Nephron progenitor cell (in vitro differentiated cells): ENCODE measurements at places on chromosomes 5 and 9.
A peak's percentile ranks its signal among the peaks of the same experiment; 100 is the strongest.

GRCh38 chr5:122561209-122561608 lies 213.7 kb upstream of the SNX2 start:
- DNase-seq, result no peak

DNA sequence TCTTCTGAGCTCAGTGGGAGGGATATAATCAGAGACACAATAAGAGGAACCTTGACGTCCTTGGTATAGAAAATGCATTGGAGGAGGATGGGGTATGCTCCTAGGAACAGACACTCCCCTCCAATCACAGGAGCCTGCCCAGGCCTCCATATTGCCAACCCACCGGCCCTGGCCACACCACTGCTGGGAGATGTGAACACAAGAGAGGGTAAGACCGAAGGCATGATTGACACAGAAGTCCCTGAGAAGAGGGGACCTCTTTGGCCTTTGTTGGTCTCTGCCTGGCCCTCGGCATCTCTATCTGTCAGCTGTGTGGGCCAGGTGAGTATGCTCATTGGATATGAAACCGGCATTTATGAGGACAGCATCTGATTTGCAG lies 62.0 kb downstream of the CRB2 start:
- DNase-seq, result no peak

DNA sequence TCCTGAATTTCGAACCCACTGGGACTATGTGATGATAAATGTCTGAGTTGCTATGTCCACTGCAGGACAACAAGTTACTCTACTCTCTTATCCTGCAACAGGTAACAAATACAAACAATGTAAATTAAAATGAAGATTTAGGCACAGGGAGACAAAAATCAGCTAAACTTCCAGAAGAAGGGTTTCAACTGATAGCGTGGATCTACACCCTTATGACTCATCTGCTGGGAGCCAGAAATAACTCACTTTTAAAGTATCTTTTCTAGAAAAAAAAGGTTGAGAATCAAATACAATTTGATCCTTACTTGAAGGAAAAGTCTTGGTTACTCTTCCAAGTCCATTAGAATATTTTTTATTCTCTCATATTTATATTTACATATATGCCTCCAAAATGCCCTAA lies 21.4 kb downstream of the PJA2 start:
- DNase-seq, result no peak

DNA sequence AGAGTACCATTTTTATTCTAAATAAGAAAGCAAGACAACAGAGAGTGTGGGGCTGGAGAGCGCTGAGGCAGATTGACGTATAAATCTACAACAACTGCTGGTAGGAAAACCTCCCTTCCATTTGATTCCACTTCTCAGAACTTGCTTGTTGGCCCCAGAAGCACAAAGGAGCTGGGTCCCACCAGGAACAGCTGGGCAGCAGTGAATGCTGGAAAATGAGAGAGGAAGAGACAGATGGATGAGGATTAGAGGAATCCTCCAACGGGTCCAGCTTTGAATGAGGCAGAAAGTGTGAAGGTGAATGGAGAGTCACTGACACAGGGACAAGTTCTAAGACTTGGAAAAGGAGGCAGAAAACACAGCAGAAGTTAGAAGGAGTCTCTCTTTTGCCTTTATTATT lies 14.8 kb downstream of the TAS2R1 start:
- DNase-seq, result no peak

- DNase-seq, result no peak
Observed at GRCh38 chr5:41736641-41737040, 133.6 kb downstream of the OXCT1 start.

- no peak for DNase-seq
Observed at GRCh38 chr9:126942399-126942798, 27.8 kb downstream of the RALGPS1 start.

DNA sequence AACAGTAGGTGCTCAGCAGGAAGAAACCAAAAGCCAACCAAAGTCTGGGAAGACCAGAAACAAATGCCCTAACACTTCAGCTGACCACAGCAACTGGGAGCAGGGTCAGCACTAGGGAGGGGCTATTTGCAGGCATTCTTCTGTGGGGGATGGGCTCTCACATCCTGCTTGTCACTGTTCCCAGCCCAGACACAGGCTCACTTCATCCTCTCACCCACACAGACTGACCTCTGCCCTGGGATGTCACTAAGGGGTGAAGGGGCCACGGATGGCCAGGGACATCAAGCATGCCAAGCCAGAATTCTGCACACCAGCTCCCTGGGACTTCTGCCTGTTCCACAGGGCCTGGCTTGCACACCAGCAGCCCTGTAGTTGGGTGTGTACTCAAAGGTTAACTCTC lies 28.7 kb downstream of the GFRA3 start:
- peak; percentile 64 for DNase-seq

- no peak for DNase-seq
Observed at GRCh38 chr9:37922363-37923117, 18.6 kb upstream of the SLC25A51 start.

- DNase-seq, result no peak
Observed at GRCh38 chr5:14301186-14301585, 158.0 kb downstream of the TRIO start.

GRCh38 chr5:150619359-150620230 lies 20.9 kb upstream of the SYNPO start:
- no peak for DNase-seq

DNA sequence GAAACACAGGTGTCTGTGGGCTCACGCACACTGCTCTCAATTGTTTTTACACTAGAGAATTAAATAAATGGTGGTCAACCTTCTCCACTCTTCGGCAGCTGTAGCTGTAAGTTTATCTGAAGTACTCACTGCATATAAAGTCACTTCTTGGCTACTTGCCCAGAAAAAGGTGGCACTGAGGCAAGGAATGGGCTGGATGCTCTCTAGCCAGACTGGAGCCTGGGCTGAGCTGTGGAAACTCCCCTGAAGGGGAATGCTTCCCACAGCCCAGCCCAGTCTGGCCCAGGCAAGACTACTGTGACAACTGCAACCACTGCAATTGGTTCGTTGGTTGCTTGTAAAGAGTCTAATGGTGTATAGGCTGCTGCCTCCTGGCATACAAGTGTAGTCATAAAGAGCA lies 4.5 kb downstream of the LEAP2 start:
- DNase-seq, result no peak

GRCh38 chr9:112408275-112408674 lies 28.4 kb downstream of the HSDL2 start:
- DNase-seq, result no peak

DNA sequence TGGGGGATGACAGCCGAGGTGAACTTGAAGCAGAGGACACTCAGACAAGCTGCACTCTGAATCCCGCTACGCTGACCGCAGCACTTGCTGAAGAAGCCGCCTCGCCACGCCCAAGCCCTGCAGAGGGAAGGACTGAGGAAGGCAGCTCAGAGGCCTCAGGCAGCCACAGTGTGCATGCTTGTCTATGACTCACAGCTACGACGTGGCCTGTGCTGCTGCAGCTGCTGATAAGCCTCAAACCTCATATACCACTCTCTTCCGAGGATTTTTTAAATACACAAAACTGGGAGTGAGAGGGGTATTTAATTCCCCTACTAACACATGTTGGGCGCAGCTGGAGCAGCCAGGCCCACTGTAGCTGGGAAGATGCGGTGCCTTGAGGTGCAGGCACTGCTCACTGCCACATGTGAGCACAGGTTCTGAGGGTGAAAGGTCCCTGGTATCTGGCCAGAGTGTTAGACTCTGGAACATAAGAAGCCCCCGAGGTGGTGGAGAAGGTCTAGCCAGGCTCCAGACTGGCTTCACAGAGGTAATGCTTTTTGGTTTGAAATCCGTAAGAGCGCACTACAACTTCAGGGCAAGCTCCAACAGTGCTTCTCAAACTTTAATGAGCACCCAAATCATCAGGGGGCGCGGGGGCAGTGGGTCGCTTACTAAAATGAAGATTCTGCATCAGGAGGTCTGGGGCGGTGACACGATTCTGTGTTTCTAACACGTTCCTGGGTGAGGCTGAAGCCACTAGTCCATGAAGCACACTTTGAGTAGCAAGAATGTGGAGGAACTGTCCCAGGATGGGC lies 196.8 kb downstream of the AUH start:
- DNase-seq, result no peak

DNA sequence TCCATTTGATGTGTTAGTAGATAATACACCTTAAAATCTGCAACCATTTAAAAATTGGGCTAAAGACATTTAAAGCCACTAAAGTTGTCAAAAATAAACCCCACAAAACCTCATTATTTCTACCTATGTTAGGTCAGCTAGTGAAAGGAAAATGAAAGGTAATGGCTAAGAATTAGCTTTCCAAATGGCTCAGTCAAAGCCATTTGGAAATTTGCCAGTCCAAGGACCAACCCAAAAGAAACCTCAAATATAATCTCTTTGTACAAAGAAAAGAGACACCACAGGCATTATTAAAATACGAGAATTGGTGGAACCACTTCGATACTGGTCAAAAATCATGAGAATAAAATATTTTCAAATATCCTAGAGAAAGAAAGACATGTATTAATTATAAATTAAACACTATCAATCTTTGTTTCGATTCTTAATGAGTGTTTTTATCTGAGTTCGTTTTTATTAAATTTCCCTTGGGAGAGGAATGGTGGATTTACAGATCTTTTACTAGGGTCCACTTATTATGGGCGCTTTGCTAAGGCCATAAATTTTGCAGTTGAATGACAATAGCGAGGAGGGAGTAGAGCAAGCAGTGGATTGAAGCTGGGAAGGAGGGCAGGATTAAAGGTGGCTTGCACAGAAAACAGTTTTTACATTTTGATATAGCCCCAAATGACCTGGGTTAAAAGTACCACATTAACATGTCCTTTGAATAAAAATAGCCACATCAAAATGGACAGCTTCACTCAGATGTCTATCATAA lies 116.8 kb upstream of the SHB start:
- no peak for DNase-seq

DNA sequence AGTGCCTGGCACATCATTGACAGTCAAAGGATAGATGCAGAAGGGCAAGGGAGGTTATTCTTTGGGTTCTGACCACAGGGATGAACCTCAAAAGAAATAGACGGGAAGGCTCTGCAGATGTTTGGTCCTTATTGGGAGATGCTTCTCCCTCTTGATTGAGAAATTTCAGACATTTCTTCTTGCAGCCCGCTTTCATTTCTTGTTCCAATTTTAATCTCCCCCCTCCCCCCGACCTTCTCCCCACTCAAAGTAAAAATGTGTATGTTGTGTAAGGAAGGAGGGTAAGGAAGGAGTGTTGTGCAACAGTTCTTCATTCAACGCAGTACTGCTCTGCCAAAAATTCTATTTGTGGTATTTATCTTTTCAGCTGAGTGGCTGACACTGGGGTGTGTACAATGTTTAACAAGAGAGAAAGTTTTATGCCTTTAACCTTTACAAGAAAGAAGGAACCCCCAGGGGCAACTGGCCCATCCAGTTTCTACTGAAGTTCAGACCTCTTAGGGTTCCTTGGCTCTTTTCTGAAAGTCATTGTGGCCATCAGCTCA lies 46.3 kb upstream of the TNFSF15 start:
- no peak for DNase-seq

- no peak for DNase-seq
Observed at GRCh38 chr9:37566716-37567115, 9.5 kb downstream of the FBXO10 start.

DNA sequence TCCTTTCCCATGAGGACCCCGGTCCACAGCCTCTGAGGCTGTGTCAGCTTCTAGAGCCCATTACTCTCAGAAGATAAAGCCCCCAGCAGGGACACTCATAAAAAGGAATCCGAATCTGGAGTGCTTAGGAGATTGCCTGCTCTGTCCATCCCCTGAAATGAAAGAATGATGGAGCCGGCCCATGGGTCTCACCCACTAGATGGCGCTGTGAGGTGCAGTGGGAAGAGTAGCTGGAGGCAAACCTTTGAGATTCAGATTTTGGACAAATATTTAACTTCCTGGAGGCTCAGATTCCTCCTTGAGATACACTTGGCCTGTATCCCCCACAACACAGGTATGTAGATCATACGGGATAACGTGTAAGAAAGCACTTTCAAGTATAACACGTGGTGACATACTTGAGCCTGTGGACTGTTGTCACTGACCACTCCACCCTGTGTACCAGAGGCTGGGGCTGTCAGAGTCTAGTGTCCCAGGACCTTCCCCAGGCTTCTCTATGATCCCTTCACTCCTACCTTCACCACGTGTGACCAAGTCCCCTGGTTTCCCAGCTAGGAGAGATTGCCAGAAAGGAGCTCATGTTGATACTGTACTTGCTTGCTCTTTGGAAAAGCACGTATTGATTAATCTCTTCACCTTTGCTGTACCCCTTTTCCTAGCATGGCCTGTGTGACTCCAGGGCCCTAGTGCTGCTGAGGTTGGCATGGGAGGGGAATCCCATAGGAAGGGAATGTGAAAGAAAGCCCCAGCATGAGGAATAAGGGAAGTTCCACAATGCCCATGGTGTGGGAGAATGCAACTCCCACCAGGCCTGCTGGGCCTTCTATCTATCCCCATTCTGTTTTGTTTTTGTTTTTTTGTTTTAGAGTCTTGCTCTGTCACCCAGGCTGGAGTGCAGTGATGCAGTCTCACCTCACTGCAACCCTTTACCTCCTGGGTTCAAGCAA lies 32.1 kb downstream of the TRMO start:
- DNase-seq, result peak; percentile 57

DNA sequence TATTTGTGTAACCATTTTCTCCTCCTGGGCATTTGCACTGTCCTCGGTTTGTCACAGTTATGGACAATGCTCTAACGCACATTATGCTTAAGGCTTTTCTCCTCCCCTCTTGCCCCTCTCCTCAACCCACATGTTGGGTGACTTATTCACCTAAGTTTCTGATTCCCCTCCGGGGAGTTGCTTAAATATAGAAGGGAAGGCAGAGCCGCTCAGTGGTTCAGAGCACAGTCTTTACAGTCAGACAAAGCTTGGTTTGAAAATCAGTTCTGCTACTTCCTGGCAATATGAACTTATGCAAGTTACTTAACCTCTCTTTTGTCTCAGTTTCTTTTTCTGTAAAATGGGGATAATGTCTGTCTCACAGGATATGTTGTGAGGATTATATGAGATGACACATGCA lies 41.2 kb upstream of the SPRY4 start:
- DNase-seq, result no peak

GRCh38 chr9:87233899-87234455 lies 263.7 kb upstream of the DAPK1 start:
- DNase-seq, result no peak

- no peak for DNase-seq
Observed at GRCh38 chr5:13814301-13814700, 130.2 kb downstream of the DNAH5 start.

DNA sequence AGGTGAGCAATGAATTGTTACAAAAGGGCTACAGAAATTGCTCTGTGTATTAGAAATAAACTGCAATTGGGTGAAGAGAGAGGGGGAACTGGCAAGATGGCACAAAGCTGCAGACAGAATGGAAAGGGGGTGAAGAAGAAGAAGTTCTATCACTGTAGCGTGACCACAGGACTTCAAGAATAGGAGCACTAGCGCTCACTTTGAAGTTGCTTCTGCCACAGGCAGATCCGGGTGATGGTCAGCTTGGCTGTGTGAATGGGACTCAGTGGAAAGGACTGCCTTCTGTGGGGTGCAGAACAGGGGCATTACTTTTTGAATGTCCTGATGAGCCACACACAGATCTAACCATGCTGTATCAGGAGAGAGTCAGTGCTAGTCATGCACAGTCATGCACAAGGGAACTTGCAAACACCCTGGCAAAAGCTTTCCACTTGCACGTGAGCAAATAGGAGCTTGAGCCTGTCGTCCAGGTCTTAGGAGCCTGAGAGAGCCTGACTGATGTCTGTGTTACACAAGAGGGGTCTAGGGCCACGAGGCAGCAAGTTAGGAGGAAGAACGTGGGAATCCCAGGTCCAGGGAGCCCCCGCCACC lies 16.3 kb downstream of the IL5 start:
- DNase-seq, result no peak

- no peak for DNase-seq
Observed at GRCh38 chr5:157236423-157236822, 29.5 kb upstream of the CYFIP2 start.

GRCh38 chr9:135726138-135726853 lies 24.3 kb downstream of the KCNT1 start:
- no peak for DNase-seq
